ENCODE measurements at places on chromosomes 7 and 10.

DNA sequence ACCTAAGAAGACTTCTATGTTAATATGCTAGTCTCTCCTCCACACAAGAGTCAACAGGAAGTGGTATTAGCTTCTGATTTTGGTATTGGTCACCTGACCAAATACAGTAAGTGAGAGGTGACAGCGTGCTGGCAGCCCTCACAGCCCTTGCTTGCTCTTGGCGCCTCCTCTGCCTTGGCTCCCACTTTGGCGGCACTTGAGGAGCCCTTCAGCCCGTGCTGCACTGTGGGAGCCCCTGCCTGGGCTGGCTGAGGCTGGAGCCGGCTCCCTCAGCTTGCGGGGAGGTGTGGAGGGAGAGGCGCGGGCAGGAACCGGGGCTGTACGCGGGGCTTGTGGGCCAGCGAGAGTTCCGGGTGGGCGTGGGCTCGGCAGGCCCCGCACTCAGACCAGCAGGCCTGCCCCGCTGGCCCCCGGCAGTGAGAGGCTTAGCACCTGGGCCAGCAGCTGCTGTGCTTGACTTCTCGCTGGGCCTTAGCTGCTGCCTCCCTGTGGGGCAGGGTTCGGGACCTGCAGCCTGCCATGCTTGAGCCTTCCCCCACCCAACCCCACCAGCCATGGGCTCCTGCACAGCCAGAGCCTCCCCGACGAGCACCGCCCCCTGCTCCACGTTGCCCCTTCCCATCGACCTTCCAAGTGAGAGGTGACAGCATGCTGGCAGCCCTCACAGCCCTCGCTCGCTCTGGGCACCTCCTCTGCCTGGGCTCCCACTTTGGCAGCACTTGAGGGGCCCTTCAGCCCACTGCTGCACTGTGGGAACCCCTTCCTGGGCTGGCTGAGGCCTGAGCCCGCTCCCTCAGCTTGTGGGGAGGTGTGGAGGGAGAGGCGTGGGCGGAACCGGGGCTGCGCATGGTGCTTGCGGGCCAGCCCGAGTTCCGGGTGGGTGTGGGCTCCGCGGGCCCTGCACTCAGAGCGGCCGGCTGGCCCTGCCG lies 4.2 kb upstream of the ACSL5 start:
- DNase-seq, result no peak

- DNase-seq, result no peak
Observed at GRCh38 chr7:47771336-47771989, 176.8 kb downstream of the PKD1L1 start.

DNA sequence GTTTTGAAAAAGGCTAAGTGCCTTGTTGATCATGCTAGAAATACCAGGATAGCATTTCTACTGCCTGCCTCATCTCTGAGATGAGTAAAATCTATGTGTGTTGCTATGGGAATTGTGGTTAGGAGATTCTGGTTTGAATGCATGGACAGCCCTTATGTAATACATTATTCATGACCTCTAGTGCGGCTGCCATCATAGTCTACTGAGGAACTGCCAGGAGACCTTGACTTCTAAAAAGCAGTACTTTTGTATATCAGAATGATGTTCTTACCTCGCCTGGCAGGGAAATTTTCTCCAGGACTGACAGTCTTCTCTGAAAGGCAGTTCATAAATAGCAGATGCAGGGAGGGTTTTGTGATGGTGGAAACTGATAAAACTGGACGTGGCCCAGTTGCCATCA lies 248.5 kb downstream of the NSUN6 start:
- no peak for DNase-seq

GRCh38 chr7:118372530-118372929 lies 148.0 kb downstream of the ANKRD7 start:
- DNase-seq, result no peak

- DNase-seq, result no peak
Observed at GRCh38 chr7:471866-472639, 47.6 kb downstream of the PDGFA start.

GRCh38 chr10:111087968-111088505 lies 11.2 kb downstream of the ADRA2A start:
- DNase-seq, result no peak

DNA sequence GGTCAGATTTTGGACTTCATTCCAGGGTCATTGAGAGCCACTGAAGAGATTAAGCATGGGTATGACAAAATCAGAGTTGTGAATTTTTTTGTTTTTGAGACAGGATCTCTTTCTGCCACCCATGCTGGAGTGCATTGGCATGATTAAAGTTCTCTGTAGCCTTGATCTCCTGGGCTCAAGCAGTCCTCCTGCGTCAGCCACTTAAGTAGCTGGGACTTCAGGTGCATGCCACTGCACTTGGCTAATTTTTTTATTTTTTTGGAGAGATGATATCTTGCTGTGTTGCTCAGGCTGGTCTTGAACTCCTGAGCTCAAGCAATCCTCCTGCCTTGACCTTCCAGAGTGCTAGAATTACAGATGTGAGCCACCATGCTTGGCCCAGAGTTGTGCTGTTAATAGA lies 52.5 kb upstream of the GLCCI1 start:
- no peak for DNase-seq

DNA sequence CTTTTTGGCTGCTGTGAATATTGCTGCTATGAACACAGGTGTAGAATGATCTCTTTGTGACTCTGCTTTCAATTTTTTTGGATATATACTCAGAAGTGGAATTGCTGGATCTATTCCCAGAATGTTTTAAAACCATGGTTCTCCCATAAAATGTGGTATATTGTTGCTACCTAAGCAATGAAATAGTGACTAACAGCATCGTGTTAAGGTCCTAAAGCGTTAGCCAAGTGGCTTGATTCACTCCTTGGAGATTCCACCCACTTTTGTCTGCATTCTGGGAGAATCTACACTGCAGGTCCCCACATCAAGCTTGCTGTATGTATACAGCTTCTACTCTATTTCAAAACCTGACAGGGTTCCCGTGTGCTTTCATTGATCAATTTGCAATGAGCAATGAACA lies 105.6 kb downstream of the CDK6 start:
- DNase-seq, result no peak

DNA sequence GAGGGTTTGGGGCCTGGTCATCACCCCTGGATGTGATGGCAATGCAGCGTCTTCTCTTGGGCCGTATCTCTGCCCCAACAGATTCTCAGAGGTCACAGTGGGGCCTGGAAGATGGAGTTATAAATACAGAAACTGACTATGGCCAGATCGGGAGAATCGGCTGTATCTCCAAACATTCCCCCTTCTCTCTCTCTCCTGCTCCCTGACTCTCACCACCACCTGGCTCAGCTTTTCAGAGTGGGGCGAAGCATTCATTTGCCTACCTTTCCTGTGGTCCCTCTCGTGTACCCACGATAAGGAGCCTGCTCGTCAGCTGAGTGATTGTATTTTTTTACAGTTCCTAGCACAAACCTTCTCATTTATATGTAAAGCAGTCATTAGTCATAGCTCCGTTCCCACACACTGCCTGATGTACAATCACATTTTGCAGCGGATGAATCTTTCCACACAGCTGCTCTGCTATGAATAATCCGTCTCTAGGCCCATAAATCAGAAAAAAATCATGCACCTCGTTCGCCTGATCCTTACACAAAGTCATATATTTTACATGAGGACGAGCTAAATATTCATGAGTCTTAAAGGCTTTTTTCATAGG lies 23.2 kb upstream of the BTRC start:
- no peak for DNase-seq

GRCh38 chr7:151553356-151553755 lies 33.7 kb upstream of the RHEB start:
- no peak for DNase-seq

DNA sequence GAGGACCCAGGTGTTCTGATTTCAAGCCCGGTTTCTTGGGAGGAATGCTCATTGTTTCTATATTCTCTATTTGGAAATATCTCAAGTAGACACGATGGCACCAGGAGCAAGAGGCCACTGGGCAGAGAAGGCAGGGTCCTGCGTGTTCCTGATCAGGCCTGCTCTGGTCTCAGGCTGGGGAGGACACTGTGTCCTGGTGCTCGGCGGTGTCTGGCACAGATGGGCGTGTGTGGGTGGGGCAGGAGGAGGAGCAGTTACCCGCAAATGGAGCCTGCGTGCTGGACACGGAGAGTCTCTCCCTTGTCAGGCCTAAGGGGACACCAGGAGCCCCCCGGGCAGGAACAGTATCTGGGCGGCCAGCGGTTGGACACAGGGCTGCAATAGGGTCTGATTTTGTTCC lies 25.9 kb upstream of the GOLGA7B start:
- no peak for DNase-seq
